NCI-H524 (cell line): ENCODE measurements at places on chromosomes 5 and 9.

- DNase-seq: no peak
Measured at GRCh38 chr5:95870105-95870672, 47.7 kb upstream of the GLRX start.

GRCh38 chr9:137395666-137396010, 27.3 kb downstream of the EXD3 start:
- no peak for DNase-seq

DNA sequence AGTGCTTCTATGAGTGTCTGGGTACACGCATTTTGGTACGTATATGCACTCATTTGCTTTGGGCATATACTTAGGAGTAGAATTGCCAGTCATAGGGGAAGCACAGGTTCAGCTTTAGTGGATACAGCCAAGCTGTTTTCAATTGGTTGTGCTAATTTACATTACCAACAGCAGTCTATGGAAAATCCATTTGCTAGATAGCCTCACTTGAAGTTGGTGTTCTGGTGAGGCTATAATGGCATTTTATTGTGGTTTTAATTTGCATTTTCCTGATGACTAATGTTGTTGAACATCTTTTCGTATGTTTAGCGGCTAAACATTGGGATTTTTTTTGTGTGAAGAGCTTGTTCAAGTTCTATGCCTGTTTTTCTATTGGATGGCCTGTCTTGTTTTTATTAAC, 76.8 kb upstream of the ANKH start:
- DNase-seq: no peak

- DNase-seq: no peak
Measured at GRCh38 chr5:128234928-128235641, 151.5 kb downstream of the SLC12A2 start.

GRCh38 chr5:89823046-89823445, 586.5 kb downstream of the CETN3 start:
- no peak for DNase-seq

DNA sequence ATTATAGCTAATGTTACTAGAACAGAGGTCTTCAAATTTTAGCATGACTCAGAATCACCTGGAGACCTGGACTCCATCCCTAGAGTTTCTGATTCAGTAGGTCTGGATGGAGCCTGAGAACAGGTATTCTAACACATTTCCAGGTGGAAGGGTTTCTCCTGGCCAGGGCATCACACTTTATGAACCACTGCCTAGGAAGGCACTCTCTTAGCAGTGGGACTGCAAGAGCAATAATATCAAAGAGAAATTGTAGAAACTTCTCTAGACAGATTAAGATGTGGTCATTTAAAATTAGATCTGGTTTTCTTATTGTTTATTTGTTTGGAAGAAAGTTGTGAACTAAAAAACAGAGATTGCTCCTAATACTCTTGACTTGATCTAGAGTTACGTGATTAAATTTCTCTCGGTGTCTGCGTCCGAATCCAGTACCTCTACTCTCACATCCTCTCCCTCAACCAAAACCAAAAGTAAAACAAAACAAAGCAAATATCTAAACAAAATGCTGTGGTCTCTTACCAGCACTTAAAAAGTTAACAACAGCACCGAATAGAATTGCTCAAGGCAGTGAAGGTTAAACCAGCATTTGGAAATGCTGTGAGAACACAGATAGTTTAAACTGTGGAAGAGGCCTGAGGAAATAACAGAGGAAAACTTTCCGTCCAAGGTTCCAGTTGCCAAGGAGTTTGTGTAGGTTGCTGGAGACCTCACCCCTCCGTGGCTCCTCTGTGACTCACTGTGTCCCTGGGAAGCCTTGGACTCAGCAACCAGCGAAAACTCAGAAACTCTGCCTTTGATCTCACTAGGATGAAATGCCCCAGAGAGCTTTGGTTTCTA, 193.4 kb downstream of the ARRDC3 start:
- DNase-seq: no peak

GRCh38 chr5:10479154-10479721, 37.6 kb downstream of the ROPN1L start:
- DNase-seq: no peak

GRCh38 chr5:99104538-99105132, 175.8 kb upstream of the CHD1 start:
- no peak for DNase-seq

GRCh38 chr5:39164016-39164415, 55.3 kb downstream of the FYB1 start:
- DNase-seq: no peak

- DNase-seq: no peak
Measured at GRCh38 chr9:129990269-129991010, 52.5 kb downstream of the FNBP1 start.

DNA sequence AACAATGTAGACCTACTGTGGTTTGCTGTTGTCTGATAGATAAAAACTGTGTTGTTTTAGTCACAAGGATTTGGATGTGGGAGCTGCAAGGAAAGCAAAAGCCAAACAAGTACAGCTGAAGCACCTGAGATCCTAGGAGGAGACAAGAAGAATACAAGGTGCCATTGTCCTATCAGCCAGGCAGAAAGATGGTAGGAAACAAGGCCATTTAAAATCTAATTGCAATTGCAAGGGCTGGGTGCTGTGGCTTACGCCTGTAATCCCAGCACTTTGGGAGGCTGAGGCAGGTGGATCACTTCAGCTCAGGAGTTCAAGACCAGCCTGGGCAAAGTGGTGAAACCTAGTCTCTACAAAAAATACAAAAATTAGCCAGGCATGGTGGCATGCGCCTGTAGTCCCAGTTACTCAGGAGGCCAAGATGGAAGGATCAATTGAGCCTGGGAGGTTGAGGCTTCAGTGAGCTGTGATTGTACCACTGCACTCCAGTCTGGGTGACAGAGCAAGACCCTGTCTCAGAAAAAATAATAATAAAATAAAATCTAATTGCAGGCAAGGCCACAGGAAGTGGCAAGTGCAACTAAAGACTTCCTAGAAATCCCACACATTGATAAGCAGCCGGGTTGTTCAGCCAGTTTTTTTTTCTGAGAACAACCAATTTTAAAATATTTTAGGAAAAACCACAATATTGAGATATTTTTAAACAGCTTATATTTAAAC, 22.6 kb downstream of the DOCK8 start:
- DNase-seq: no peak

DNA sequence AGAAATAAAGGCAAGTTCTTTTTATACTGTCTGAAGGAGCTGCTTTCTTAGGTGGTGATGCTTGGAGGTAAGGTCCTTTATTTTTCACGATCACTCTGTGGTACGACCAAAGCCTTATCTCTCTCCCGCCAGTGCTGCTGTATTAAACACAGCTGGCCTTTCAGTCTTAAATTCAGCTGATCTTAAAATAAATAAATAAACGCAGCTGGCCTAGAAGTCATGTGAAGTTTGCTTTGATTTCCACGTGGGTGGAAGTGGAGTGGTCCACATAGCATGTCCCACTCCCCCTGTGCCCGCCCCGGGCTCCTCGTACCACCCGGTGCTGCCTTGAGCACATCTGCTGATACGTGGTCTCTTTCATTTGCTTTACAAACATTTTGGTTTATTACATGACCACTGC, 260.4 kb downstream of the FANCC start:
- DNase-seq: no peak
